ENCODE measurements at places on chromosomes 7 and 10.

- DNase-seq, result peak; percentile 47
Observed at GRCh38 chr10:117271427-117271826, 30.5 kb downstream of the SLC18A2 start.

DNA sequence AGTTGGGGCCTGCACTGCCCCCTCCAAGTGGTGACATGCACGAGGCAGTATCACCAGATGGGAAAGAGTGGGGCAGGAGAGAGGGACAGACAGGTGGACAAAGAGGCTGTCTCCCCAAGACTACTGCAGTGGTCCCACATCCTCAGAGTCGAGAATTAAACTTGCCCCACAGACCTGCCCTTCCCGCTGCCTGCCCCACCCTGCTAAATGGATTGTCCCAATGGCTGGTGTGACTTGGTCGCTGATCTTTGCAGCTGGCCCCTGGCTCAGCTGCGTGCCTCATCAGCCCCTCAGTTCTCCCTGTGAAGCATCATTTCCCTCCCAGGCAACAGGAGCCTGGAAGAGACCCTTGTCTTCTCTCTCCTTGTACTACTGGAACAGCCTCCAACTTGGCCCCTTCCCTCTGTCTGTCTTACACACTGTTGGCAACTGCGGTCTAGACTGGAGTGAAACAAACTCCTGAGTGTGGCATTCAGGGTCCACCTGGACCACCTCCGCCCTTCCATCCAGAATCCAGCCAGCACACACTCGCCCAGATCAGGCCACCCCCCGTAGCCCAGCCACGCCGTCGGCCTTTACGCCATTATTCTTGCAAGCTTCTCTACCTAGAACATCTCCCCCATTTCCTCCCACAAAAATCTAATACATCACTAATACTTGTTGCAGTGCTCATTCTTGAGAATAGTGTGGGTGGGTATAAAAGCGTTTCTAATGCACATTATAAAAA is 275.1 kb downstream of the CELF2 start:
- no peak for DNase-seq

DNA sequence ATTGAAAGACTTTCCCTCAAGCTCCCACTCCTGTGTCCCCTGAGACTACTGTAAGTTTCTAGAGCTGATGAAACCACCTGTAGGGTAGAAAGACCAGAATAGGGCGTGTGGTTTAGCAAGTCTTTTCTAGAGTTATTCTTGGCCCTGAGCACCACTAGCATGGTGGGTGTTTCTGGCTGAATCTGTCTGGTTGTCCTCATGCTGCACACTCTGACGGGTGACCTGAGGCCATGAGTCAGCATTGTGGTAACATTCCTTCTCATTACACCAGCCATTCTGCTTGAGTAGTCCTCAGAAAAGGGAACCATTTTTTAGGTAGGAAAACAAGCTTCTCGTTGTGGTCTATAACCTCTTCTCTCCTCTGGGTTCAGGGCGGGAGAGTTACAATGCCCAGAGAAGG is 250.3 kb downstream of the SNX13 start:
- DNase-seq, result peak; percentile 97

- DNase-seq, result peak; percentile 19
Observed at GRCh38 chr7:137998250-137998649, 3.6 kb downstream of the CREB3L2 start.

GRCh38 chr10:28897617-28898464 is 220.5 kb downstream of the BAMBI start:
- DNase-seq, result no peak

- no peak for DNase-seq
Observed at GRCh38 chr10:97442277-97442676, 3.5 kb downstream of the EXOSC1 start.

- no peak for DNase-seq
Observed at GRCh38 chr7:69934144-69934903, 336.0 kb downstream of the AUTS2 start.

DNA sequence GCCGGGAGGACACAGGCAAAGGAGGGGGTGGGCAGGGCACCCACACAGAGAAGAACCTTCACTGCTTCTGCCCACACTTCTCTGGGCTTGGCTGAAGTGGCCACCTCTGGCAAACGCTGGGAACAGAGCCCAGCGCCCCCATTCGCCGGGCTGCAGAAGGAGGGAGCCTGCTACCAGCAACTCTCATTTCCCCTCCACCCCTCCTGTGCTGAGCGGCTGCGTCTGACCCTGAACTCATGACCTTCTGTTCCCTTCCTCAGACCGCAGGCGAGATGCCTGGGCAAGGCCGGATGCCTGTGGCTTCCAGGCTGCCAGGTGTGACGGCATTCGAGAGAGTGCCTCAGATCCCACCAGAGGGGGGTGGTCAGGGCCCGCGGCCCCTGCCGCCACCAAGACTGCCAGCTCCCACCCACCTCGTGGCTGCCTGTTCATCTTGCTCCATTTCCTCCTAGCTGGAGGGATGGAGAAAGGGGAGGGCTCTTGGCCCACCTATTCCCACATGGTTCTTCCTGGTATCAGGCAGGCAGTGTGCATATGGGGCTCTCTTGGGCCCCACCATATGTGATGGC is 19.8 kb downstream of the DNAJB12 start:
- peak; percentile 96 for DNase-seq

DNA sequence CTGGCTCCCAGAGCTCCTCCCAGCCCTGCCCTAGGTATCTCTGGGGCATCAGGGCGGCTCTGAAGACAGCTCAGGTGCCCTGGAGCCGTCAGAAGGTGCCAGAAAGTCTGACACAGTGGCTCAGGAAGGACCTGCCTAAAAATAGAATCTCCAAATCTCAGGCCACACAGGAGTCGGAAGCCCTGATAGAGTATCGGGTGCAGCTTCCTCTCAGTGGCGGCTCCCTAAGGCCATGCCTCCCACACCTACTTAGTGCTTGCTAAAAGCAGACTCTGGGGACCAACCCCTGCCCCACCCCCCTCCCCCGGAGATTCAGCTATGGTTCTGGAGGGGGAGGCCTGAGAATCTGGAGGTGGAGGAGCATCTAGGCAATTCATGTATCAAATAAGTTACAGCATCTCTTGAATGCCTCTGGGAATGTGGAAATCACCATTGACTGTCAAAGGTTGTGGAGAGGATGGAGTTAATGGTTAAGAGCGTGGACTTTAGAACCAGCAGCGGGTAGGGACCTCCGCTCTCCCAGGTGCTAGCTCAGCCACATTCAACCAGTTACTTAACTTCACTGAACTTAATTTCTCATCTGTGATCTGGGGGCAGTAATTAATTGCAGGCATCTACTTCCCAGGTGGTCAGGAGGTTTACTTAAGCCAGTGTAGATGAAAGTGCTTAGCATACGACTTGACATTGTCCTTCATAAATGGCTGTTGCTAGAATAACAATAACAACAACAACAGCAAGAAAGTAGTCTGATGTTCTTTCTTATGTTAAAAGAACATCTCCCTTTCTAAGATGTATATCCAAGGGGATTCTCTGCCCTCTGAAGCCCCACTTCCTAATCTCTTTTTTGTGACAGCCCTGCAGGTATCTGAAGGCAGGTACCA is 38.6 kb upstream of the MXI1 start:
- DNase-seq, result no peak

GRCh38 chr10:87613751-87614150 is 45.9 kb upstream of the PAPSS2 start:
- no peak for DNase-seq

GRCh38 chr10:18719811-18720210 is 60.6 kb downstream of the ARL5B start:
- DNase-seq, result peak; percentile 1

GRCh38 chr10:125084191-125084613 is 76.2 kb downstream of the CTBP2 start:
- peak; percentile 97 for DNase-seq

DNA sequence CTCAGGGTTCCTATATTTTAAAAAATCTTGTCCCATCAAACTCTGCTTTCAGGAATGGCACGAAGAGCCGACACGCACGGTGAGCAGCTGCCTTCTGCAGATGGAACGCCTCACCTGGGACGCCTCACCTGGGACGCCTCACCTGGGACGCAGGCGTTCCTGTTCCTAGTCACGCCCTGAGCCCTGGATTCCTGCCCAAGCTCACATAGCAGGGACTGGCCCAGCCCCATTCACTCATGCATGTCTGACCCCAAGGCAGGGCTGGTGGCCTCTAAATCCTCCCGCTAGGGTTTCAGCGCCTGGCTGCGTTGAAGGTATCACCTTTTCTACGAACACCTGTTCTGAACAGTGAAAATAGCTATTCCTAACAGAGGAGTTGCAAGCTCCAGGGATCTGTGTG is 49.8 kb downstream of the CARD11 start:
- no peak for DNase-seq

DNA sequence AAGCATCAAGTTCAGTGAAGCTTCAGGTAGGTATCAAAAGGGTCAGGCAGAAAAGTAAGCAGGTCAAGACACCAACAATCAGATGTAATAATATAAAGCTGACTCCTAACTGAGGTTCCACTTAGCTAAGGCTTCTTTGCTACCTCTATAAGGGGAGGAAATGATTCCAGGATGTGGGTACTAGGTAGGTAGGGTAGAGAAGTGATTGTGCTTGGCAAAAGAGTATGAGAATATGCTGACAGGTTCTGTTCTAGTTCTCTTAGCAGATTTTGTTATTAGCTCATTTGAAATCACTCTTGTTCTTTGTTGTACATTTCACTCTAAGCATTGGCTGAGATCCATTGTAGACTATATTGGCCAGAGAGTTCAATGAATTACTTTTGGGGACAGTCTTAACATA is 40.7 kb upstream of the CBLL1 start:
- DNase-seq, result no peak

GRCh38 chr7:49080896-49081475 is 156.6 kb downstream of the CDC14C start:
- DNase-seq, result no peak

DNA sequence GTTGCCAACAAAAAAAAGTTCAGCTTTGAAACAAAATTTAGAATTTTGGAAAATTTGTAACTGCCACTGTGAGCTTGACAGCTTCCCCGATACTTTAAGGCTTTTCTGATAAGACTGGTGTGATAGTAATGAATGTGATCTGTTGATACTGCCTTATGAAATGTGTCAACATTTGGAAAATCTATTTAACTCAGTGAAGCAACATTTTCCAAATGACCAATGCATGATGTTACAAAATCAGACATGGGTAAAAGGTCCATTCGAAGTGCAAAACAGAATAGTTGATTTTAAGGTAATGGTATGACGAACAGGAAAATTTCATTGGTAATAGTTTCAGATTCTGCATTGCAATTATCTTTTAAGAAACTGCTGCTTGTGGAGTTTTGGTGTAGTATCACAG is 175.4 kb downstream of the SEM1 start:
- no peak for DNase-seq

- no peak for DNase-seq
Observed at GRCh38 chr10:111473361-111473760, 396.5 kb downstream of the ADRA2A start.

DNA sequence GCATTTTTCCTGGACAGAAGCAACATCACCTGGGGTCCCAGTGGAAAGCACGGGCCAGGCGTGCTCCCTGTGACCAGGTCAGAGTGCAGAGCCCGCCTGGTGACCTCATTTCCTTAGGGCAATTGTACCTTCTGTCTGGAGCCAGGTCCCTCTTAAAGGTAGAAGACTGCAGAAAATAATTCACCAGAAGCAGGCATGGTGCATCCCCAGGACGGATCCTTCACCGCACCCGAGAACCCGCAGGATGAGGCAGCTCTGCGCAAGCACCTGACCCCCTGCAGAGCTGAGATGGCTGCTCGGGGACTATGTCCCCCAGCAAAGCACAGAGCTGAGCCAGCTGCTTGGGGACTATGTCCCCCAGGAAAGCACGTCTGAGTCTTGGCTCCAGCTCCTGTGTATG is 557.6 kb downstream of the PTPRN2 start:
- no peak for DNase-seq

- DNase-seq, result peak; percentile 80
Observed at GRCh38 chr7:39691821-39692220, 68.4 kb downstream of the RALA start.

- DNase-seq, result no peak
Observed at GRCh38 chr7:40492946-40493345, 358.1 kb downstream of the SUGCT start.

DNA sequence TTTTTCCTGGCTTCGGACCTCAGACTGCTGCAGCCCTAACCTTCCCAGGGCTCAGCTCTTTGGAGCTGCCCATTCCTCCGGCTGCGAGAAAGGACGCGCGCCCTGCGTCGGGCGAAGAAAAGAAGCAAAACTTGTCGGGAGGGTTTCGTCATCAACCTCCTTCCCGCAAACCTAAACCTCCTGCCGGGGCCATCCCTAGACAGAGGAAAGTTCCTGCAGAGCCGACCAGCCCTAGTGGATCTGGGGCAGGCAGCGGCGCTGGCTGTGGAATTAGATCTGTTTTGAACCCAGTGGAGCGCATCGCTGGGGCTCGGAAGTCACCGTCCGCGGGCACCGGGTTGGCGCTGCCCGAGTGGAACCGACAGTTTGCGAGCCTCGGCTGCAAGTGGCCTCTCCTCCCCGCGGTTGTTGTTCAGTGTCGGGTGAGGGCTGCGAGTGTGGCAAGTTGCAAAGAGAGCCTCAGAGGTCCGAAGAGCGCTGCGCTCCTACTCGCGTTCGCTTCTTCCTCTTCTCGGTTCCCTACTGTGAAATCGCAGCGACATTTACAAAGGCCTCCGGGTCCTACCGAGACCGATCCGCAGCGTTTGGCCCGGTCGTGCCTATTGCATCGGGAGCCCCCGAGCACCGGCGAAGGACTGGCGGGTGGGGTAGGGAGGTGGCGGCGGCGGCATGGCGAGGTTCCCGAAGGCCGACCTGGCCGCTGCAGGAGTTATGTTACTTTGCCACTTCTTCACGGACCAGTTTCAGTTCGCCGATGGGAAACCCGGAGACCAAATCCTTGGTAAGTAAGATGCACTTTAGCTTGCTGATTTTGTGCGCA is at the start of gene PLXDC2:
TSS of gene PLXDC2 (plus strand) at position 22 of the 820 bp plus-strand sequence.
- peak; percentile 11 for DNase-seq

GRCh38 chr10:14879928-14880193 is 1.2 kb downstream of the SUV39H2 start:
- no peak for DNase-seq

DNA sequence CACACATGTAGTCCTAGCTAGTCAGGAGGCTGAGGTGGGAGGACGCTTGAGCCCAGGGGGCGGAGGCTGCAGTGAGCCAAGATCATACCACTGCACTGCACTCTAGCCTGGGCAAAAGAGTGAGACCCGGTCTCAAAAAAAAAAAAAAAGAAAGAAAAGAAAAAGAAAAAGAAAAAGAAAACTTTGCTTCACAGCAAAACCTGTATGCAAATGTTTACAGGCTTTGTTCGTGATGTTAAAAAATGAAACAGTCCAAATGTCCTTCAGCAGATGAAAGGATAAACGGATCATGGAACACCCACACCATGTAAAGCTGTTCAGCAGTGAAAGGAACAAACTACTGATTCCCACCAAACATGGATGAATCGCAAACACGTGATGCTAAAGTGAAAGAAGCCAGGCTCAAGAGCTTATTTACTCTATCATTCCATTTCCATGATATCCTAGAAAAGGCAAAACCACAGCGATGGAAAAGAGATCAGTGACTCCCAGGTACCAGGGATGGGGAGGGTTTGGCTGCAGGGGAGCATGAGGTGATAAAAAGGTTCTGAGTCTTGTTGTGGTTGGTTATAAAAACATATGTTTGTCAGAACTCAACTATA is 15.1 kb downstream of the LRRC20 start:
- DNase-seq, result peak; percentile 81

All from M059J (cell line).